Activated CD4-positive, alpha-beta T cell treated with anti-CD3 and anti-CD28 coated beads, Interleukin-2, amount 10 ng/mL, durations not matched to agents 24 days and 14 days (primary cell): ENCODE measurements at places on chromosomes 13 and 19. TPM values are rescaled to one million over a fixed set of nuclear protein-coding genes. Genes with fewer than 3 reads are reported as not detected.

Gene ZNF850
- total RNA-seq = 3.2 and 3.8 TPM in 2 replicates

Gene SRRM5
- total RNA-seq = 0.19 and 0.37 TPM in 2 replicates

- DNase-seq = no peak
Observed at GRCh38 chr19:11005521-11005920, 44.7 kb downstream of the SMARCA4 start.

- DNase-seq = no peak
Observed at GRCh38 chr19:52200044-52200443, 10.2 kb downstream of the PPP2R1A start.

DNA sequence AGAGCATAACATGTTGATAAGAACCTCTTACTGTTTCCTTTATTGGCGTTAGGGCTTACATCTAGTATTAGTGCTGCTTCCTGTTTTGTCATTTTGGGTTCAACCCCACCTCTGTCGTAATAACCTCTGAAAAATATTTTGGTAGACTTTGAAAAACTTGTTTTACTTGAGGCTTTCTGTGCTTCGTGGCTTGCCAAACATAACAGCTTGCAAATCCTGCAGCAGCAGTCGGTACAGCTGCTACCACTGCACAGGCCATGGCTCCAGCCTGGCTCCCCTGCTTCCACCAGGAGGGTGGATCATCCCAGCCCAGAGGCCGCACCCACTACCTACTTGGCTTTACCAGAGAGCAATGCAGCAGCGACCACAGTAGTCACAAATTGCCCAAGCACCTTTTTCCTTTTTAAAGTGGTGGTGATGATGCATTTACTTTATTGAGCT is 11.8 kb upstream of the CEACAM4 start:
- DNase-seq = no peak

Gene BTBD2
- total RNA-seq = 25.8 and 30.2 TPM in 2 replicates

DNA sequence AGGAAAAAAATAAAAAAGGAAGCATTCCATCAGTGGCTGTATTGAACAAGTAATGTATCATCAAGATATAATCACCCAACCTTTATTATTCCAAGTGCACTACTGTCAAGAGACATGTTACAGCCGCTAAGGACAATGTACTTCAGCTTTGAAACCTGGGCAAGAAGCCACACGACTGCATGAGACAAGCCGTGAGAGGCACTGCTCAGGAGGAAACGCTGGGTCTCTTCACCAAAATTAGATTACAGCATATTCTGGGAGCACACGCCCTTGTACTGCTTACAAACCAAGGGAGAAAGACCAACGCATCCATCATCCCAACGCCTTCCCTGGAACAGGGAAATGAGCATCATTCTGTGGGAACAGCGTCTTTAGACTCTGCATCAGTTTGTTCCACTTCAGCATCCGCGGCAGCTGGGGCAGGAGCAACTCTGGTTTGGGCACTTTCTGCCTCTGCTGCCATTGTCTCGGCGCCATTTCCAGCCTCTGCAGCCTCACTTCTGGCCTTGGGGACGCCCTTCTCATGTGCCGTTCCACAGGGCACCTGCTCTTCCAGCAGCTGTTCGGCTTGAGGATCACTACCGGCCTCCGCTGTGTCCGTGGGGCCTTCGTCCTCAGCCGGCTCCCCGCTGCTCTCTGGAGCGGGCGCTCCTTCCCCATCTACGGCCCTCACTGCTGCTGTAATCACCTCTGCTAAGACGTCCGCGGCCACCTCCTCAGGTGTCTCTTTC is 22.4 kb upstream of the BRD4 start:
- no peak for DNase-seq

Gene SLC10A2
- not detected in 2 replicates for total RNA-seq

DNA sequence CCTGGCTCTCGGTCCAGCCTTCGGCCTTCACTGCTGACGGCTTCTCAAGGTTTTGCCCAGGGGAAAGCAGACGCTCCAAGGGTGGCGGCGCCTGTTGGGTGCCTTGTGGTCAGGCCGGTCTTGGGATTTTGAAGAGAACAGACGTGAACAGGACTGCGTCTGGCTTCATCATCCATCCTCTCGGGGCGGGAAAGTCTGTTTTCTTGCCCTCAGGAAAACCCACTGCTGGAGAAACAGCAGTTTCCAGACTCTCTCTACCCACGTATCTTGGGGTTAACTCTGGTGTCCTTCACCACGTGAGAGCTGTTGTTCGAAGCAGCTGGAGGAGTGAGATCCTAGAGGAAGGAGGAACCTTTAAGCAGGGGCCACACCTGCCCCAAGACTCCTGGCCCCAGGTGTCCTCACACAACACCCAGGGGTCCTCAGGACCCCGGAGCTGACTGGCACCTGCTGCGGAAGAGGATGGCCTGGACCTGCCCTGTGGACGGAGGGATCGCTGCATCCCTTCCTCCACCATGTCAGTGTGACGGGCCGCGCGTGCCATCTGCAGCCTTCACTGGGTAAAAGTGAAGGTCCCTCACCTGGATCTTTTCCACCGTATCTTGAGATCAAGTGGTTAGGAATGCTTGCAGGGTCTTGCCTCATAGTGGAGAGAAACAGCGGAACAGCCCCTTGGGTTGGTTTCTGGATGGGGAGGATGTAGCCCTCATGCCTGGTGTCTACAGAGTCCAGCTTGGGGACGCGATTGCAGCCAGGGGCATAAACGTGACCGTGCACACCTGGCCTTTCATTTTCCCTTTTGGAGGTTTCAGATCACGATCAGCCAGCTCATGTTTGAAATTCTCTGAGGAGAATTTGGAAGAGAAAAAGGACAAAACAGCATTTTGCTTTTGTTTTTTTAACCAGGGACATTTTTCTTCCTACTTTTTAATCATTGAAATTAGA is 69.5 kb upstream of the MCF2L start:
- DNase-seq = no peak

DNA sequence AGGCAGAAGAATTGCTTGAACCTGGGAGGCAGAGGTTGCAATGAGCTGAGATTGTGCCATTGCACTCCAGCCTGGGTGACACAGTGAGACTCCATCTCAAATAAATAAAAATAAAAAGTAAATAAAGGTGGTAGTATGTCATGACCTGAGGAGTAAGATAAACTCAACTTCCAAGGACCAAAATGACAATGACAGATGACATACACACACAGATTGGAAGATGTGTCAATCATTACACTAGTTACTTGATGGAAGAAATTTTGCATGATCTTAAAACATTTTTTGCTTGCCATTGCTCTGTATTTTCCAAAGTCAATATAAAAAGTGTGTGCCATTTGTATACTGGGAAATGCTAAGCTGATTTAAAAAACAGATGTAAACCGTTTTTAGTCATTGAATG is 4.1 kb downstream of the SLC46A3 start:
- no peak for DNase-seq

Gene APLP1
- total RNA-seq = 2.0 and 2.4 TPM in 2 replicates

- no peak for DNase-seq
Observed at GRCh38 chr13:20993661-20994440, 67.5 kb downstream of the LATS2 start.

Gene OR7D2
- 0.37 and 0.80 TPM in 2 replicates for total RNA-seq

- DNase-seq = no peak
Observed at GRCh38 chr19:49872245-49873128, 4.7 kb downstream of the AKT1S1 start.

Gene C19orf73
- total RNA-seq = 2.0 and 2.5 TPM in 2 replicates

- DNase-seq = peak; percentile 62
Observed at GRCh38 chr13:26502826-26503225, 54.7 kb upstream of the WASF3 start.

GRCh38 chr13:109297628-109298027 is 488.8 kb downstream of the IRS2 start:
- DNase-seq = no peak

GRCh38 chr13:28429096-28429495 is 65.8 kb downstream of the FLT1 start:
- DNase-seq = no peak

GRCh38 chr19:3573858-3574637 is 1.3 kb downstream of the HMG20B start:
- DNase-seq = peak; percentile 97

Gene TMEM143
- 13.1 and 13.4 TPM in 2 replicates for total RNA-seq

Gene SIGLEC11
- total RNA-seq = not detected in 2 replicates
